ENCODE measurements at places on chromosomes 13 and 19. TPM values are rescaled to one million over a fixed set of nuclear protein-coding genes. Genes with fewer than 3 reads are reported as not detected.

GRCh38 chr19:46392252-46392801 lies 21.0 kb downstream of the CCDC8 start:
- no peaks in the 10 kb centered on the region for H3K27me3 ChIP-seq
- DNase-seq, result no peak
- no peak overlapping the region for H3K27ac ChIP-seq
- 0 out of 2 replicates have a peak, but pooled peaks cover 4% of the 10 kb centered on the region for H3K4me1 ChIP-seq
- H3K4me3 ChIP-seq, result no peak overlapping the region

GRCh38 chr13:32733690-32734089 lies 147.4 kb downstream of the PDS5B start:
- H3K4me3 ChIP-seq, result no peak overlapping the region
- H3K27ac ChIP-seq, result no peak overlapping the region
- H3K36me3 ChIP-seq, result no peaks in the 10 kb centered on the region
- no peaks in the 10 kb centered on the region for H3K27me3 ChIP-seq

DNA sequence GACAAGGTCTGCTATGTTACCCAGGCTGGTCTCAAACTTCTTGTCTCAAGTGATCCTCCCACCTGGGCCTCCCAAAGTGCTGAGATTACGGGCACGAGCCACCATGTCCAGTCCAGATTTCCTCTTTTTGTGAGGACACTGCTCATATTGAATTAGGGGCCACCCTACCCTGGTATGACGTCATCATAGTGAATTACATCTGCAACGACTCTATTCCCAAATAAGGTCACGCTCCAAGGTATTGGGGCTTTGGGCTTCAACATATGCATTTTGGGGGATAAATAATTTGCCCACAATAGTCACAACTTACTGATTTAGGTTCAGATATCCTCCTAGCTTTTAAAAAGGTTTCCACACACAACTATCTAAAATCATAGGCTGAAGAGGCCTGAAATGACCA lies 9.5 kb downstream of the SLC15A1 start:
- no peaks in the 10 kb centered on the region for H3K27me3 ChIP-seq
- no peak overlapping the region for H3K4me3 ChIP-seq
- peaks cover 9% of the 10 kb centered on the region for H3K4me1 ChIP-seq
- H3K36me3 ChIP-seq, result no peaks in the 10 kb centered on the region
- H3K27ac ChIP-seq, result no peak overlapping the region

GRCh38 chr13:36550177-36550576 lies 117.9 kb downstream of the CCNA1 start:
- no peak overlapping the region for H3K4me3 ChIP-seq
- H3K4me1 ChIP-seq, result no peaks in the 10 kb centered on the region
- no peaks in the 10 kb centered on the region for H3K27me3 ChIP-seq
- DNase-seq, result no peak
- H3K36me3 ChIP-seq, result no peaks in the 10 kb centered on the region

GRCh38 chr19:4389511-4390016 lies 10.8 kb downstream of the SH3GL1 start:
- H3K27ac ChIP-seq, result no peak overlapping the region
- H3K27me3 ChIP-seq, result no peaks in the 10 kb centered on the region
- no peaks in the 10 kb centered on the region for H3K4me1 ChIP-seq
- DNase-seq, result no peak

- H3K36me3 ChIP-seq, result no peaks in the 10 kb centered on the region
- no peaks in the 10 kb centered on the region for H3K27me3 ChIP-seq
- peaks cover 20% of the 10 kb centered on the region for H3K4me1 ChIP-seq
- DNase-seq, result no peak
These were observed 13.1 kb downstream of the PGPEP1 start for GRCh38 chr19:18353378-18354005.

DNA sequence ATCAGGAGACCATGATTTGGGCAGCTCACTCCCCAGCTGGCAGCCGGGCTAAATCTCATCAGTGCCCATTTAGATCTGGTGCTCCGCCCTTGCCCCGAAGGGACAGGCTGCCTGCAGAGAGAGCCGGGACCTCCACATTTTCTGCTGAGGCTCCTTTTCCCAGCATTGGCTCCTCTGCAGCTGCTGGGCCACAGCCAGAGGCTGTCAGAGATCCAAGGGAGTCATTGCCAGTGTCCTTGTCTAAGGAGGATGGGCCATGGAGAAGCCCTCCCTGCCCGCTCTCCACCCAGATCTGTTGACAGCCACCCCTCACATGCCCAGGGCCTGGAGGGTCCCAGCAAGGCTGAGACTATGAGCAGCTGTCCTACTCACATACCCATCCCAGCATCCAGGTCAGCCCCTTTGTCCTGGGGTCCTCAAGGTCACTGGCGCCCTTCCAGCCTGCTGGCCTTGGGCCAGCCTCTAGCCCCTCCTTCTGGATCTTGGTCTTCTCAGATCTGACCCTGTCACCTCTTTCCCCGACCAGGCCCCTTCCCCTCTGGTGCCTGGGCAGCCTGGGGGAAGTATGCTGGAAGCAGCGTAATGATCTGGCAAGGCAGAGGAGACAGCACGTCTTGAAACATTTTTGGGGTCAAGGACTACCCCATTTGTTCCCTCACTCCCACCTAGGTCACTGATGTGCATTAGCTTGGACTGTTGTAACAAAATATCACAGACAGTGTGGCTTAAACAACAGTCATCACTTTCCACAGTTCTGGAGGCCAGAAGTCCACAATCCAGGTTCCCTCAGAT lies 7.9 kb downstream of the PIN1 start:
- peaks cover 19% of the 10 kb centered on the region for H3K4me1 ChIP-seq
- H3K4me3 ChIP-seq, result no peak overlapping the region
- DNase-seq, result no peak

DNA sequence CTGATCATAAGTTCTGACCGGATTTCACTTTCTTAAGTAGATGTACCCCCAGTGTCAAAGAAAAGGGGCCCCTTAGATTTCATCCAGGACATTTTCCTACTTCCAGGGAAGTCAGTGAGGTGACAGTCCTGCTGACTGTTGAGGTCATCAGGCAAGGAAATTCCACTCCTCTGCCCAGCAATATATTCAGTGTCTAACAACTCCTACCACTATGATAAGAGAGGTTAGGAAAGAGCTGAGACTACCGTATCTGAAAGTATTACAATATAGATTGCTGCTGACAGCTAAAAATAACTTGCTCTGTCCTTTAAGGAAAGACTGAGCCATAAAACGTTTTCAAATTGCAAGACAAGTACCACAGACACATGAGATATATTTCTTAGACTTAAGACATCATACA lies 325.1 kb downstream of the EFNB2 start:
- H3K27me3 ChIP-seq, result no peaks in the 10 kb centered on the region
- DNase-seq, result no peak
- peaks cover 3% of the 10 kb centered on the region for H3K4me1 ChIP-seq
- H3K27ac ChIP-seq, result no peak overlapping the region
- no peaks in the 10 kb centered on the region for H3K36me3 ChIP-seq

DNA sequence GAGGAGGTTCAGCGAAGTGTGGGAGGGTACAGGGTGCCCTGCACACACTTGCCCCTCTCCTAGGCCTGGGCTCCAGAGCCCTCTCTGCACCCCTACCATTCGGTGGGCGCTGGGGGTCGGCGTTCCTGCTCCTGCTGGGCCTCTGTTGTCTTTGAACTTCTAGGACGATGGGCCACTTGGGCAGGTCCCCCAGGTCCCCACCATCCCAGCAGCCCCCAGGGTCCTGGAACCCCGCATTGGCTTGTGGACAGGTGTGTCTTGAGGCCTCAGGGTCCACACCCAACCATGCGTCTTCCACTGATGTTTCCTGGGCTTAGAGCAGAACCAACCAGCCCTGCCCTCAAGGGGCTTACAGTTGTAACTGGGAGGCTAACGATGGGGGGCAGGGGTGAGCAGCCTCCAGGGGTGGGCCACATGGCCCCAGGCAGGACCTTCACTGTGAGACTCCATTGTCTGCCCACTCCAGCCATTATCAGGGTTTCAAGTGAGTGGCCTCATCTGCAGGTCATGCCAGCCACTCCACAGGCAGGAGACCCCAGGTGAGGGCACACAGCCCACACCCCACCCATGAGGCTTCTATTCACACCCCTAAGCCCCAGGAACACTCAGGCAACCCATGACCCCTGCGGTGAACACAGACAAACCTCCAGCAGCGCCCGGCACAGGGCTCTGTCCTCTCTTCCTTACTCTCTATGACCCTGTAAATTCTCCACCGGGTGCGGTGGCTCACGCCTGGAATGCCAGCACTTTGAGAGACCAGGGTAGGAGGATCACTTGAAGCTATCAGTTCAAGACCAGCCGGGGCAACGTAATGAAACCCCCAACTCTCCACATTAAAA lies 2.0 kb upstream of the KLF16 start:
- peak overlapping the region; percentile 99 for H3K27ac ChIP-seq
- 0 out of 2 replicates have a peak, but pooled peaks cover 4% of the 10 kb centered on the region for H3K36me3 ChIP-seq
- peak overlapping the region; percentile 66 for H3K4me3 ChIP-seq
- peaks cover 22% of the 10 kb centered on the region for H3K4me1 ChIP-seq
- no peaks in the 10 kb centered on the region for H3K27me3 ChIP-seq
- DNase-seq, result no peak

GRCh38 chr19:32624410-32624809 lies 43.4 kb downstream of the PDCD5 start:
- DNase-seq, result no peak
- H3K4me3 ChIP-seq, result no peak overlapping the region
- peaks cover 27% of the 10 kb centered on the region for H3K36me3 ChIP-seq
- no peaks in the 10 kb centered on the region for H3K27me3 ChIP-seq

- H3K27me3 ChIP-seq, result no peaks in the 10 kb centered on the region
- H3K4me3 ChIP-seq, result no peak overlapping the region
- H3K27ac ChIP-seq, result no peak overlapping the region
- peak; percentile 45 for DNase-seq
These were observed 250.3 kb upstream of the ATXN8OS start for GRCh38 chr13:69857183-69857821.

DNA sequence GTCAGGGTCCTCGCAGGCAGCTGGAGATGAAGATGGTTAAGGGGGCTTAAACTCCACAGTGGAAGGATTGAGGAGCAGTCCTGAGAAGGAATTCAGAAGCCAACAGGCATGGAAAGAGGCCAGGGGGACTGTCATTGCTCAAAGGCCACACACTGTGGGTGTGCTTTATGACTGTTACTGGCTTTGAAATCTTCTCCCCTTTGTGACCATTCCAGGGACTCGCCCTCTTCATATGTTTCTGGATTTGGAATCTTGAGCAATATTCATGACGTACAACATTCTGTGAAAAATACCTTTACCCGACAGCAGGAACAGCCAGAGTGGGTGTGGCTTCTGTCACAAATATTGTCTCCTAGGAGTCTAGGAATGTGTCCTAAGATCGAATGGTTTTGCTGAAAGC lies 16.6 kb downstream of the CEACAM7 start:
- no peaks in the 10 kb centered on the region for H3K4me1 ChIP-seq
- DNase-seq, result no peak
- peaks cover 59% of the 10 kb centered on the region for H3K27me3 ChIP-seq
- H3K27ac ChIP-seq, result no peak overlapping the region
- no peaks in the 10 kb centered on the region for H3K36me3 ChIP-seq

- no peaks in the 10 kb centered on the region for H3K4me1 ChIP-seq
- no peak overlapping the region for H3K4me3 ChIP-seq
- no peak for DNase-seq
- H3K27me3 ChIP-seq, result no peaks in the 10 kb centered on the region
- H3K36me3 ChIP-seq, result peaks cover 4% of the 10 kb centered on the region
- no peak overlapping the region for H3K27ac ChIP-seq
These were observed 5.1 kb upstream of the GPR18 start for GRCh38 chr13:99263126-99263785.

SYT5 gene
- total RNA-seq, result 2.3 TPM

TRAPPC2B gene
- 3.9 TPM for total RNA-seq

CCDC169 gene
- total RNA-seq, result not detected

ZNF607 gene
- 7.1 TPM for total RNA-seq

KLK12 gene
- not detected for total RNA-seq

GDF15 gene
- total RNA-seq, result 425 TPM

A1BG gene
- total RNA-seq, result 1.2 TPM

TUBGCP3 gene
- 51.4 TPM for total RNA-seq

PSG3 gene
- total RNA-seq, result not detected

SEMA6B gene
- total RNA-seq, result 58.4 TPM

ATP8A2 gene
- total RNA-seq, result not detected

ISOC2 gene
- 56.8 TPM for total RNA-seq

EBI3 gene
- total RNA-seq, result 1.2 TPM

All from HCT116 (cell line).